Omental fat pad (tissue), 4 donors: ENCODE measurements at places on chromosomes 1 and 21. TPM values are rescaled to one million over a fixed set of nuclear protein-coding genes. Genes with fewer than 3 reads are reported as not detected.

DNA sequence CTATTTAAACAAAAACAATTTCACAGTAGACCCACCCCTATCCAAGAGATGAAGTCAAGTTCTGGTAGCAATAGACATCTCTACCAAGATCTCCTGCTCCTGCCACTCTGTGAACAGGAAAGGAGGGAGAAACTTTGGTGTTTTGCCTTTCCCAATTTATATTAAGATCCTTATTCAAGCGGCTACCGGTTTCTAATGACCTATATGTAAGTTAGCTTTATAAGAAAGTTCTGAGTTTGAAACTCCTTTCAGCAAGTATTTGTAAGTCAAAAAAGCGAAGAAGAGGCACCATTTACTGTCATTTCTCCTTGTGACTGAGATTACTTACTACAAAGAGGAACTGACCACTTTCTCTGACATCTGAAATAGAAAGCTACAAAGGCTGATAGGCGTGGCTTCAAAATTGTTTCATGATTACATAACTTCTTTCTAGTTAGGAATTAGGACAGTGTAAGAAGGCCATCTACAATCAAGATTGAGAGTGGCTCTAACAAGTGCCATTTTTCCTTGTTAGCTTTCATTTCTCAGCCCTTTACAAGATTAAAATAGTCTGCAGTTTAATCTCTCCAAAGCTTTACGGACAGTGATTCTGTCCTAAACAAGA, at the start of gene MNDA:
Gene MNDA, plus strand, starts transcription at position 448 of the 604 bp plus-strand sequence. CDS start 10,803 bp downstream, outside the sequence.
- no peak for DNase-seq

DNA sequence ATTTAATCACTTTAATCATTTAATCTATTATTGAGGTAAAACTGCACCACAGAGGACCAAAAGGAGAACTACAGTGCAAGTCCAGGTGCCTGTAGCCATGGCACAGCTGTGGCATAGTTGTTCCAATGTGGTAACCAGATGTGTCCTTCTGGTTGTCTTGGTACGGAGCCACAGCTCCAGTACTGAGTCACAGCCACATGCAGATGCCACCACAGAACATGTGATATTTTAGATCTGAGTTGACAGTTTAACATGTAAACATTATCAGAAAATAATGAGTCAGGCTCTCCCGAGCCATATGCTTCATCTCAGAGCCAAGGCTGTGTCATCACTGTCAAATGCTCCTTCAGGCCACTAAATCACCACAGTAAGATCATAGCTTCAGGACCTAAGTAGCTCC, 56.4 kb upstream of the RGS7 start:
- DNase-seq = no peak

OLFML2B gene
- total RNA-seq = 13.2 TPM

GRCh38 chr1:163165119-163165518, 37.6 kb downstream of the RGS5 start:
- DNase-seq = no peak

DNA sequence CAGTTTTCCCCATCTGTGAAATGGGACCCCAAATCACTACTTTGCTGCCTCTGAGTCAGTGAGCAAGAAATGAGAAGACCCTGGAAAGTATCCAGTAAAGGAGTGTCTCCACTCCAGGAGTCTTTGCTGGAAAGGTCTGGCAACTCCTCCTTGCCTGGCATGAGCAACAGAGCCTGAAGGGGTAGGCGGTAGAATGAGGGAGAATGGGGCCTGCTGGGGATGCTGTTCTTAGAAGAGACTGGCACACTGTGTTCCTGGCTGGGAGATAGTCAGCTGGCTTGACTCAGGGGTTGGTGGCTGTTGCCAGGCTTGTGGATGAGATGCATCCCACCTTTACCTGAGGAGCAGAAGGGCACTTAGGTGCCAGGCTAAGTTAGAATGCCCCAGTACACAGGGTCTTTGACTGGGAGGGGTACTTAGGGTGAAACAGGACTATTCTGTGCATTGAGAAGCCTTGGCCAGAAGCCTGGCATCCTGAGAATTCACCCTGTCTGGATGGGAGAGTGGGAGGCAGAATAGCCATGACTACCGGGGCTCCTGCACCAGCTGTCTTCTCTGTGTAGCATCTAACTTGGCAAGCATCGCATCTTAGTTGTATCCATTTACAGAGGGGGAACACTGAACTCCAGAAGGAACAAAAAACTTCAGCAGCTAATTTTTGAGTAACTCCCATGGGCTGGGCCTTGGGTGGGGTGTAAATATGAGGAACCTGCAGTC, 2.5 kb downstream of the MFSD2A start:
- DNase-seq = no peak

NR5A2 gene
- 15.4 TPM for total RNA-seq

- DNase-seq = no peak
These were observed 18.7 kb upstream of the ST3GAL3 start for GRCh38 chr1:43688594-43689000.

- DNase-seq = no peak
These were observed 66.4 kb downstream of the MARK1 start for GRCh38 chr1:220594356-220594755.

- DNase-seq = no peak
These were observed 2.5 kb downstream of the RHOC start for GRCh38 chr1:112704391-112704933.

ATAD3B gene
- total RNA-seq = 91.6 TPM

DNA sequence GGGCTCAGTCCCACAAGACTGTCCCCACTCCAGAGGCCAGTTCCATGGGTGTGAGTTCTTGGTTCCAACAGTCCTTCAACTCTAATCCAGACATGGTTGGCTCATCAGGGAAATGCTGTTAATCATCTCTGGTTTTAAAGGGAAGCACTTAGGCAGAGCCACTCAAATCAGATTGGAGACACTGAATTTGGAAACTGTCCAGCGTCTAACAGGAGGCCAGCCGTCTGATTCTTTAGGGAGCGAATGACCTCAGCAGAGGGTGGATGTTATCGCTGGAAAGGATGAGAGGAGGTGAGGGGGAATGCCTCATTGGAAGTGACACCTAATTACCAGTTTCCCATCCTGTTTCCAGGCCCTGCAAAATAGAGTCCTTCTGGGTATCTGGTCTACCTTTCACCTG, 22.8 kb upstream of the LRRC38 start:
- DNase-seq = no peak

PDPN gene
- 98.2 TPM for total RNA-seq

DNA sequence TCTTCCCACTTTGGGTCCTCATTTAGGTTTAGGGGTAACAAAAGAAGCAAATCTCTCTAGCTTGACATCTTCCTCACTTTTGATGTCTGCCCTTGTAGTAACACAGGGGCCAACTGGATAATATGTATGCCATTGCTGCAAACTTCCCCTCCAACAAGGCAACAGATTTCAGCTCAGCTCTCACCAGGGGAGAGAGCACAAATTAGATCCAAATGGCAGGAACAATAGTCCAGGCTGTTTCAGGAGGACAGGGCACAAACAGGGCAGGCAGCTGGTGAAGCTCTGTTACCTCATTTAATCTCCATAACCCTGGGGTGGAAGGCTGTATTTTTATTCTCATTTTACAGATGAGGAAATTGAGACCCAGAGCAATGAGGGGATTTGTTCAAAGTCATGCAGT, 4.3 kb upstream of the PIK3R3 start:
- DNase-seq = no peak

DNA sequence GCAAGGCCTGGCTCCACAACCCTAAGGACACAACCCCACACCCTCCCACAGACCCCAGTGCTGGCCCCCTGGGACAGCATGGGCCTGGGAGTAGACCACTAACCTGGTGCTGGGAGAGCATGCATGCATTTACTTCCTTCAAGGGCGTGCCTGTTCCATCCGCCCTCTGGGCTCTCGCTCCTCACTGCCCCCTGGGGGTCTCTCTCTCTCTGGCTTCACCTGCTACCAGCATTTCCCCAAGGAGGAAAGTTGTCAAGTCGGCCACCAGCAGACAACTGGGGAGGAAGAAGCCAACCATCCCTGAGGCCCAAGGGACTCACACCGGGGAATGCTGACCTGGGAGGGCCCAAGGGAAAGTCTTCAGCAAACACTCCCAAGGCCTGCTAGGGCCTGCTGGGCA, 6.5 kb downstream of the LRP8 start:
- no peak for DNase-seq

DNA sequence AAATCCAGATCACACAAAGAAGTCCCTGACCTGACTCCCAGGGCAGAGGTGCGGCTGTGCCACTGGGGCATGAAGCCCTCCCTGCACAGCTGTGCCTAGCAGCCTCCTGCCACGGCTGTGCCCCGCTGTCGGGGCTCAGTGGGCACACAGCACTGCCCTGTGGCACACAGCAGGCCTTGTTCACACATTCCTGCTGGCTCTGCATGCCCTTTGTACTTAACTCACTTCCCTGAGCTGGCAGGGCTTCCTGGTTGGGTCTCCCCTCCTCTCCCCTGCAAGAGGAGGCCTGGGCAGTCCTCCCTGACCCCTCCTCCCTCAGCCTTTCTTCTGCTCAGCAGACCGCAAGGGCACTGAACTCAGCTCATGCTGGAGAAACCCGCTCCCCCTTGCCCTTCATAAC, 14.8 kb downstream of the LHX4 start:
- DNase-seq = no peak

- peak; percentile 32 for DNase-seq
These were observed 820 bp upstream of the TTF2 start for GRCh38 chr1:117059334-117059677.

GRCh38 chr1:84988588-84988987, 8.3 kb downstream of the MCOLN2 start:
- no peak for DNase-seq

GRCh38 chr1:183739741-183740271, 65.1 kb upstream of the RGL1 start:
- DNase-seq = no peak

MAN1C1 gene
- 21.0 TPM for total RNA-seq

GRCh38 chr1:188689542-188689941, 1788.1 kb downstream of the BRINP3 start:
- no peak for DNase-seq

- DNase-seq = peak; percentile 29
These were observed 244.5 kb downstream of the NEGR1 start for GRCh38 chr1:72037745-72038343.

DNA sequence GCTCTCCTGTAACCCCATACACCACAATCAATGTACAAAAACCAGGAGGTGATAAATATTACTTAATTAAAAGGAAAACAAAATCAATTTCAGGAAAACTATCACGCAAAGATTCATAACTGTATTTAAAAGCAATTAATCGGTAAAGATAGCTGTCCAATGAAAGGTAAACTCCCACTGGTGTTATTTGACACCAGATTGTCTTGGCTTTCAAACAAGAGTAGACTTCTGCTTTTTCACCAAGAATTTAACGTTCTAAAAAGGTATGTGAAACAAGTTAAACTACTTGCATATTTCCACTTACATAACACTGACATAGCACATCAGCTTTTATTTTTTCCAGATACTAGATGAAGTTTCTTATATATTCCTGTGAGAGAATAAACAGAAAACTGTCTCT, 3.5 kb downstream of the PLPP3 start:
- DNase-seq = no peak

SPRR2F gene
- total RNA-seq = not detected

GRCh38 chr1:156418416-156419070, 49.5 kb downstream of the RHBG start:
- no peak for DNase-seq

S100A13 gene
- total RNA-seq = 186 TPM

RAB13 gene
- total RNA-seq = 62.7 TPM

DRAM2 gene
- 68.0 TPM for total RNA-seq

GRCh38 chr1:170545476-170545875, 13.5 kb downstream of the GORAB start:
- no peak for DNase-seq

DNA sequence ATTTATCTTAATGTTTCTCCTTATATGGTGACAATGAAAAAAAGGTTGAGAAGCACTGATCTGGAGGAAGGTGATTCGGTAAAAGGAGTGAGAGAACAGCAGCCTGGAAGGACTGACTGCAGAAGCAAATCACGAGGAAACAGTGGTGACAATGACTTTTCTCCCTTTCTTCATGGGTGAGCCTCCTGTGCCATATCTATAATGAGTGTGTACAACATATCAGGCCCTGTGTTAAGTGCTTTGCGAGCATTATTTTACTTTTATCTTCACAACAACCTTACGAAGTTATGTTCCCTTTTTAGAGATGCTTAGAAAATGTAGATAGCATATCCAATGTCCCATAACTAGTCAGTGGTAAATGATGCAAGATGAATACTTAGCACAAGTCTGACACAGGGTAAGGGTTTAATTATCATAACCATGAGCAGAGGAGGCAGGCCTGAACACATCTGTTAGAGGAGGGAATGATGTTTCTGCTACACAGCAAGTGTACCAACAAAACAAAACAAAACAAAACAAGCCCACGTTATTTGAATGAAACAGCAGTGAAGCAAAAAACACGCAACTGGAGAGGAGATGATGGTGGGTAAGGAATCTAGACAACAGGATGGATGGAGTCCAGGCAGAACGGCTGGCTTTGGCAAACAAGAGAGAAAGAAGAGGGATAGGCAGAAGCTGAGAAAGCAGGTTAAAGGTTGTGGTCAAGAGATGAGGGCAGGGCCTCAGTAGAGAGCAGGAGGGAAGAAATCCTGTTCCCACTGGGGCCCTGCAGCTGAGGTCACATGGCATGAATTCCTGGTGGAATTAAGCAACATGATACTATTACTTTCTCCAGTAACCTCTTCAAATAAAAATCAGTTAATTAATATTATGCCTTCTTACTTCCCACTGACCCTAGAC, 29.6 kb downstream of the GNG12 start:
- DNase-seq = no peak

GRCh38 chr21:43361493-43362296, 65.2 kb downstream of the SIK1 start:
- no peak for DNase-seq

DNA sequence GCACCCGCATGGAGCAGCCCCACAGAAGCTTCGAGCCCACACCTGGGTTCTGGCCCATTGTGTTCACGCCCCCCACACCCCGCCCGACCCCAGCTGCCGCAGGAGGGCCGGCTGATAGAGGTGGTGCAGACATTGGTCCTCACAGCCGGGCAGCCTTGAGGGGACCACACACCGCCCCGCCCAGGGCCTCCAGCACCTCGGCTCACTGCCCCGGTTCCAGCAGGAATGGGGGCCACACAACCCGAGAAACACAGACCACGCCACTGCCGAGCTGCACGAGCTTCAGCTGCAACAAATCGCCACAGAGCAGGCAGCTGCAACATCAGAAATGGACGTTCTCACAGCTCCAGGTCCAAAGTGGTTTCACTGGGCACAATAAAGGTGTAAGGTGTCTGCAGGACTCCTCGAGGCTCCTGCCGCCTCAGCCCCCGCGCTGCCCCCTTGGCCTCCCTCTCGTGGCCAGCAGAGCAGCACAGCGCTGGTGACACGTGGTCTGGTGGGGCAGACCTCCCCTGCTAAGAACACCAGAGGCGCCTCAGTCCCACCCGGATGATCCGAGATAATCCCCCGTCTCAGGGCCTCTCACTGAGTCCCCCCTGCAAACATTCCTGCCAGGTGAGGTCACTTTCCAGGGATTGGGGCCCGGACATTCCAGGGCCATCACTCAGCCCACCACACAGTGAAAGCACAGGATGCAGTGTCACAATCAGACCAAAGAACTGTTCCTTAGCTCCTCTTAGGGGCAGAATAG, 62.3 kb upstream of the ADARB1 start:
- no peak for DNase-seq

GRCh38 chr1:180175291-180175690, 20.6 kb downstream of the QSOX1 start:
- no peak for DNase-seq
